Natural killer cell (primary cell): ENCODE measurements at places on chromosomes 3 and 15.
A peak's percentile ranks its signal among the peaks of the same experiment; 100 is the strongest.

DNA sequence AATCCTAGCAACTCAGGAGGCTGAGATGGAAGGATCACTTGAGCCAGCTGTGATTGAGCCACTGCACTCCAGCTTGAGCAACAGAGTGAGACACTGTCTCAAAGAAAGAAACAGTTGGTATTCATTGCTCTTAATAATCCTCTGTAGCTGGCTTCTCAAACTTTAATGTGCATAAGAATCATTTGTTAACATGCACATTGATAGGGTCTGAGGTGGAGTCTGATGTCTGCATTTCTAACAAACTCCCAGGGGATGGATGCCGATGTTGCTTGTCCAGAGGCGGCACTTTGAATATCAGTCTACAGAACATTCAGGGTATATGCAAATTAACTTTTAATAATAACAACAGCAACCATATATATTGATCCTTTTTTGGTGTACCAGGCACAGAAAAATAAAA, 39.9 kb downstream of the NKIRAS1 start:
- no peak for DNase-seq

DNA sequence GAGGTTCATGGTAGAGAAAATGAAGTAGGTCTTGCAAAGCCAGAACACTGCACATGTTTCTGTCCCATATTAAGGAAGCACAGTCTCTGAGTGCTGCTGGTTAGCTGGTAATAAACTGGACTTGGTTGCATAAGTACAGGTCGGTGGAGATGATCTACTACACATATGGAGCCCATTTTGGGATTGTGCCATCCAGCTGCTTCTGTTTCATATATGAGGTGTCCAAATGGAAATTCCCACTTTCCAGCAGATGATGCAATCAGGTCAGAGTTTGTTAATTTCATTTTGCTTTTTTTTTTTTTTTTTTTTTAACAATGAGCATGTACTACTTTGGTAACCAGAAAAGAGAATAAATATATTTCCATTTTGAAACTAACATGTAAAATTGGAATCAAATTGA, 122.6 kb downstream of the SATB1 start:
- DNase-seq: no peak

DNA sequence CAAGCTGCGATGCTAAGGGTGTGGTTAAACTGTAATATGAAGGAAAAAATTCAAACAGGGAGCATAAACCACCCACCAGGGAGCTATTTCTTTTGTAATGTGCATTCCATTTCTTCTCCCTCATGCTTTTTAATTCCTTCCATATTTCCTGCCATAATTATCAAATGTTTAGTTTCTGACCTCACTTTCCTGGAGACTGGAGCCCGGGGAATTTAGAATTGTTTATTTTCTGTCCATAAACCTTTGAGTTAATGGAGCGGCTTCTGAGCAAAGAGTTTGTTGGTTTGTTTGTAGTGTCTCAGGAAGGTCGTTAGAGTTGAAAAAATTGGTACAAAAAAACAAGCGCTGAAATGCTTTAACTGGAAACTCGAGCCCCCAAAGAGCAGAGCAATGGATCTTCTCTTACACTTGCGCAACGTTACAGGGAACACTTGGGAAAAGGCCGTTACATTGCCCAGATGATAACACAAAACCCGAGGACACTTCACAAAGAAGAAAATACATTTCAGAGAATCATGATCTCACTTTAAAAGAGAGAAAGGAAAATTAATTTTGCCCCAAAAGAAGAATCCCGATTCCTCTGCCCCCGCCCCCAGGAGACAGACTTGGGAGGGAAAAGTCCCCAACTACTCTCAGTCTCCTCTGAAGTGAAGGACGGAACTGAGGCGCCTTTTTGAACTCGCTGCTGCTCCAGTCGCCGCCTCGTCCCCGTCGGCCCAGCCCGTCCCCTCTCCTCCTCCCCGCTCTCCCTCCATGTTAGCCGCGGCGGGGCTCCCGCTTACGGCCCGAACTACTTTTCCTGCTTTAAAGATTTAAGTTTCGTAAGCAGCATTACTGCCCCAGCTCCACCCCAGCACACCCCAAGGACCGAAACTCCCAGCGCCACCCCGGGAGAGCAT, 842 bp downstream of the FSTL1 start:
- DNase-seq: no peak

- no peak for DNase-seq
Measured at GRCh38 chr3:29319262-29319661, 38.4 kb downstream of the RBMS3 start.

- DNase-seq: no peak
Measured at GRCh38 chr15:89759835-89760234, 8.8 kb upstream of the MESP1 start.

GRCh38 chr3:112794622-112795172, 52.0 kb downstream of the CD200R1L start:
- no peak for DNase-seq

GRCh38 chr3:190566043-190566933, 52.4 kb downstream of the IL1RAP start:
- peak; percentile 20 for DNase-seq

DNA sequence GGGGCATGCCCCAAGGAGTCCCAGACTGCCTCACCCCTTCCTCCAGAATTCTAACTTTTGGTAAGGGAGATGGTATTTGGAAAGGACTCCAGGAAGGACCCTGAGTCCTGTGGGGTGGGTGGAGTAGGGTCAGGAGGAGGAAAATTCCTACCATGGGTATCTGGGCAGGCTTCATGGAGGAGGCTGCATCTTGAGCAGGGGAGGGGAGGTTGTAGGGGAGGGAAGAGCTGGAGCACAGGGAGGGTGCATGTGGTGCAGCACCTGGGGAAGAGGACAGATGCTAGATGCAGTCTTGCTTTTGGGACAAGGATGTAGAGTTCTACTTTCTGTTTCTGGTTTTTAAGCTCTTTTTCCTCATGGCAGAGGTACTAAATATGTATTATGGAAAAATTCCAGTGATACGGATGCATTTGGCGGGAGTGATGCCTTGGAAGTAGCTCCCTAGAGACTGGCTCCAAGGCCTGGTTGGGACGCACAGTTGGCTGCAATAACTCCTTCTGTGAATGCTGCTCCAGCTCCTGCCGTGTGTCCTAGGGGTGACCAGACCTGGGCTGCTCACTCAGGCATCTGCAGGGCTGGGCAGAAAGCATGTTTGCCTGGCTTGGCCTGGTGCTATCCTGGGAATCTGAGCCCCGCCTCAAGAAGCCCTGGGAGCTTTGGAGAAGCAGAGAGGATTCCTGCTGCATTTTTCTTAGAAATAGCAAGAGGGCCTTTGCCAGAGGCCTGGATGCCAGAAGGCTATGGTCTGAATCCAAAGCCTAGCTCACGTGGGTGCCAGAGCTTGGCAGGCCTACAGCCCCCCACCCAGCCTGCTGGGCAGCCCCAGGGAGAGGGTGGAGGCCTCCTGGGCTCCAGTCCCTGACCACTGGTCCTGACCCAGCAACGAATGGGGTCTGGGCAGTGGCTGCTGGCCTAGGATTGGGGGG, 10.1 kb downstream of the SEMA3F start:
- no peak for DNase-seq

- peak; percentile 17 for DNase-seq
Measured at GRCh38 chr3:47512416-47513124, 942 bp downstream of the ELP6 start.

DNA sequence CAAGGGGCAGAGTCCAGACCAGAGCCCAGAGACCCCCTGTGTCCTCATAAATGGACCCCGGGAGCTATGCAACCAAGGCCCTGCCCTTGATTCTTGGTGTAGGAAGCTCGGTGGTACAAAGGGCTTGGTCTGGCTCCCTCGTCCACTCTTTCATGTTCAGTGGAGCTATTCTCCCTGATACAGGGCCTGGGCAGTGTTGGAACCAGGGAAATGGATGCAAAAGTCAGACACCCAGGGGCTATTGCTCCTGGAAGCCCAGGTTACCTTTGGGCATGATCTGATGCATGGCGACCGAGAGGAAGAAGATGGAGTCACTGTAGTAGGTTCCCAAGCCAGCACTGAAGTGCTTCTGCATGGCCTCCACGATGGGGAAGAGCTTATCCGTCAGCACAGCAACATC, 44.5 kb downstream of the XXYLT1 start:
- DNase-seq: no peak

- no peak for DNase-seq
Measured at GRCh38 chr15:54605556-54605955, 591.2 kb downstream of the RSL24D1 start.

DNA sequence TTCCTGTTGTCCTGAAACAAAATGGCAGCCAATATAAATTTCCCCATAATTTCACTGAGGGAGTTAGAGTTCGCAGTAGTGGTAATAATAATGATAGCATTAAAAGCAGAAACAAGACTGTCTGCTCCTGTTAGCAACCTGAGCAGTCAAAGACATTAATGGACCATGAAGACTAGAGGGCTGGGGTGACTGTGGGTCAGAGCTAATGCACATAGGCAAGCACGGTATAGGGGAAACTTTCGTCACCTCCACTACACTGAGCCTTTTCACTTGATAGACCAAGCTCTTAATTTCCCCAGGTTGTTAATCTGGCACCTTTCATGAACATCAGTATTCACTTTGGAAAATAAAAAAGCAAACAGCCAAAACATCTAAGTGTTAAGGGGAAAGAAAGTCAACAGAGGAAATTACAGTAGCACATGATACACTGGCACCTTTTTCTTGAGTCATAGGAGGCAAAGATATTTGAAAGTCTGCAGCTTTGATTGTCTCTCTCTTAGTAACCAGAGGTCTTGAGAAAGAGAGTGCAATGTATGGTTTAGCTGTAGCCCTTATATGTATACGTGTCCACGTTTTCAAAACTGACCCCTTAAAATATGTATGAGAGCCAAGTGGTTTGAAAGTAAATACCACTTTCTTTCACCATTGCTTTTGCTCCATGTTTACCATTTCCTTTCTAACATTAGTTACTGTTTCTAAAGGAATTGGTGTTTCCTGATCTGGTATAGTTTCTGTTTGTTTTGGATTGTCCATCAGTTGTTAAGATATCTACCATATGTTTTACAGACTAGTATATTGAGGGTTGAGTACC, 104.8 kb downstream of the FILIP1L start:
- DNase-seq: no peak

DNA sequence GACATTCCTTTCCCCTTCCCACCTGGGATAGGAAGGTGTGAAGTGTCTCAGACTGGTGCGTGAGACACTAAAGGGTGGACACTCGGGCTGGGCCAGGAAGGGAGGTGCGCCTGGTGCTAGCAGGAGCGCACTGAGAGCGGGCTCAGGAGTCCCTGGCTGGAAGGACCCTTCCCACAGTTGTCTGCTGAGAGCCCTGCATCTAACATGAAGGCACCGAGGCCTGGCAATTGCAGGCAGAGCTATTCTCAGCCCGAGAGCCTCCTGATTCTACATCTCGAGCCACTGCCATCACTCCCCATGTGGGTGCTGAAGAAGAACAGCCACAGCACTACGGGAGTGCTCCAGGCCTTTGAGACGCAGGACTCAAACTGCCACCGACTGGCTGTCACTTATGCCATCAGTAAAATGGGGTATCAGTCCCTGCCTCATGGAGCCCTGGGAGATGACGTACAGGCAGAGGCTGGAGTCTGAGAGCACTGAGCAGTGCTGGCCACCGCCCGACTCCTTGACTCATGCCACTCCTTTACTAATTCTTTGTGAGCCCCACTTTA, 159.4 kb downstream of the KLF13 start:
- DNase-seq: no peak

GRCh38 chr3:134002306-134002705, 27.4 kb downstream of the SLCO2A1 start:
- DNase-seq: no peak

DNA sequence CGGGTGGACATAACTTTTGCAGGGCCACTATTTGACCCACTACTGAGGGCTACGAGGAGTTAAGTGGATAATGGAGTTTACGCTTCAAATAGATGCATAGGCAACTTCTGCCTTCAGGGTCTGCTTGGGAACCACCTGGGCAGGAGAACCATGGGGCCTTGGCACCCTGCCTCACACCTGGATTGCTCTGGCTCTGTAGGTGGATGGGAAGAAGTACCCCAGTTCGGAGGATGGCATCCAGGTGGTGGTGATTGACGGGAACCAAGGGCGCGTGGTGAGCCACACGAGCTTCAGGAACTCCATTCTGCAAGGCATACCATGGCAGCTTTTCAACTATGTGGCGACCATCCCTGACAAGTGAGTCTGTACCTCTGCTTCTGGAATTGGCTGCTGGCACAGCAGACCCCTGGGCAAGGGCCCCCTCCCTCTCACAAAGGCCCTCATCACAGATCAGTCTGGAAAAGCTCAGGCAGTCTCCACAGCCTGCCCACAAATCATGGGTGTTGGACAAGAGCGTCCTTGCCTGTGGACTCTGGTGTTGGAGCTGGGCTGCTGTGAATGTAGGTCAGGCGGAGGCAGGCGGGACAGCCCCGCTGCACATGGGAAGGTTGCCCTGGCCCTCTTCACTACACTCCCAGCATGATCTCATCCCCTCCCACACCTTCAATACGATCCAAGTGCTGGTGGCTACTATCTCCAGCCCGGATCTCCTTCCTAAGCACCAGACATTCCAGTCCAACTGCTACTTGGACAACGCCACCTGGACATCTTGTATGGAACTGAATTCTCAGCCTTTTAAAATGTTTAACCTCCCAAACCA, 46.7 kb downstream of the MESD start:
- no peak for DNase-seq

- no peak for DNase-seq
Measured at GRCh38 chr3:9214599-9214998, 34.8 kb downstream of the SRGAP3 start.

- DNase-seq: no peak
Measured at GRCh38 chr15:42387603-42388002, 28.3 kb downstream of the CAPN3 start.

DNA sequence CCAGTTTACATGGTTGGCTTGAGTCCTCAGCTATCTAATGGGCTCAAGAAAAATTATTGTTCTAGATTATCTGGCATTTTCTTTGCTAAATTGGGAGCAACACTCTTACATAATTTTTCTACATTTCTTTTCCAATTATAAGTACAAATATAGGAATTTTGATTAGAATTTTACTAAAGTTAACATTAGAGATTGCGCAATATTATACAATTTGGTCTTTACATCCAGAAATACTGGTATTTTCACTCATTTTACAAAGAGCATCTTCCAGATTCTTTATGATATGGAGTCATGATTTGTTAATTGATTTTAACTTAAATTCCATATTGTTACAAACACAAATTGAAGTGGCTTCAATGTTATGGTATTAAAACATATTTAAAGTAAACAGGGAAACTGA, 19.7 kb upstream of the GOLGB1 start:
- no peak for DNase-seq
